ENCODE measurements at places on chromosomes 6 and 20.

DNA sequence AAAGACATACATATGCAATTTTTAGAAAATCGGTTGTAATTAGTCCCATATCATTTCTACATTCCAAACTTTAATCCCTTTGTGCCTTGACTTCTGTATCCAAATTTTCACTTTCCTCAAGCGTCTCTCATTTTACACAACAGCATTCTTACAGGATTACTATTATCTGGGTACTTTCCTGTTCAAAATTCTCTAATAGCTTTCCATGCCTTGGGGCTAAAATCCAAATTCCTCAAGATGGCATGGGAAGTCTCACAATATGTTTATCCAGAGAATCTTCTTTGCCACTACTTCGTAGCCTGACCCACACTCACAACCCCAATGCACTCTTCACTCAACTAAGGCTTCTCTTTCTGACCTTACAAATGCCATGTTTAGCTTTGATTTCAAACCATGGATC, 125.0 kb downstream of the TBX18 start:
- DNase-seq: no peak

DNA sequence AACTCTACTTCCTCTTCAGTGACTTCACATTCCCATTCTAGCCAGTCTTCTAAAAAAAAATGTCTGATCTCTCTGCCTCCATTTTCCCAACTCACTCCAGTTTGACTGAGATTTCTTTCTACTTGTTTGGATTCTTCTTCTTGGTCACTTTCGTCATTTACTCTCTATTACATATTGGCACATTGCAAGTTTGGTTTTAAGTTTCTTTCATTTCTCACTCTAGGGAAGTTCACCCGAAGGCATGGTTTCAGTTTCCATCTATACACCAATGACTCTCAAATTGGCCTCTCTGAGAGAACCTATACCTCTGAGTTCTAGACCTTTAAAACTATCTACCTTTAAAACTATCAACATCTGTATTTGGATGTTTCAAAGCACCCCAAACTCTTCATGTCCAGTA, 51.3 kb downstream of the CD109 start:
- no peak for DNase-seq

DNA sequence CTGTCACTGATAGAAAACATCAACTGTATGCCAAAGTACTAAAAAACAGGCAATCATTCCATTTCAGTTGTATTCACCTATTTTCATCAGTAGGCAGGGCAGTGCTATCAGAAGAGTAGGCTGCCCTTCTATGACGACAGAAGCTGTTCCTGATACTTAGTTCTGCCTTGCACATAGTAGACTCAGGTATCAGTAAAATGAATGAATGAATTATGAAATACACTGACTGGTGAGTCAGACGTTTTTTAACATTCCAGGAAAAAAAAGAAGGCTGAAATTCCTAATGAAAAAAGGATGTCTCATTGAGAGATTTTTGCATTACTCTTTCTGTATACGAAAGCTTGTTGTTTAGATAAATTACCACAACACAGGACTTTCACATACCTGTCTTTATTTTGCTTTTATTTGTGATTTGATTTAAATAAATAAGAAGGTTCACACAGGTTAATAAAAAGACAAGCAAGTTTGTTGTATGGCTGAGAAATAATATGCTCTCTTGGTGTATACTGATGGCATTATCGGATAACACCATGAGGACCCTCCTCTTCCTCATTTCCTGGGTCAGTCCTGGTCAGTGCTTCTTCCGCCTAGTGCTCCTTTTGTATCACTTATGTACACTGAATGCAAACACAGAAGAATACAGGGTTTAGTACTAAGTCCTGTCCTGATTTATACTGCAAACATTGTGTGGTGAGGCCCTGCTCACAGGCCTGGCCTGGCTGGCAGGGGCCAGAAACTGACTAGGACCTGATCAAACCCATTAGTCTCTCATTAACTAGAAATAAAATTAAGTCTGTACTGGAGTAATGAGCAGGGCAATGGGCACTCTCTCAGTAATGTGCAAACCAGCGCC, 39.4 kb upstream of the SPDEF start:
- DNase-seq: no peak

GRCh38 chr20:2729791-2730190, 37.2 kb downstream of the EBF4 start:
- no peak for DNase-seq

DNA sequence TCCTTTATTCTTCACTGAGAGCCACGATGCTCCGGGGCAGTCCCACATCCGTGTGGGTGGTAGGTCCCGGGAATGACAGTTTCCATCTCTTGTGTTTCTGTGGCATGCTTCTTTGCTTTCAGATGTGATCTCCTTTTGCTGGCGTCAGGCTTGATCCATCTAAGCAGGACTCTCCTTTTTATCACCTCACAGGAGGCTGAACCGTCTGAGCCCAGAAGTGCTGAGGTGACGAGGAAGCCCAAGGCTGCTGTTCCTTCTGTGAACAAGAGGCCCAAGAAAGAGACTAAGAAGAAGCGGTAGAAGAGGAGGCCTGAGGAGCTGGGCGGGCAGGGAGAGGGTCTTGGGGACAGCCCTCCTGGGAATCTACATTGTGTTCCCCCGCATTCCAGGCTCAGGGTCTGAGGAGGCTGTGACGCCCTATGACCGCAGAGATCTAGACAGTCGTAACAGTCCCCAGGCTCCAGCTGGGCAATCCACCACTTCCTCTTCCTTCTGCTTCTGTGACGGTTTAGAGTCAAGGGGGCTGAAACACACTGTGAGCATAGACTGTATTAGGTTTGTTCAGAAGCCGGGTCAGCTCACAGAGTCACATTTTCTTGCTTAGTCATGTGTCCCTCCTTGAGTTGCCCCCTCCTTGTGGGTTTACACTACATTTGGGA, 26.8 kb downstream of the MANBAL start:
- DNase-seq: no peak

DNA sequence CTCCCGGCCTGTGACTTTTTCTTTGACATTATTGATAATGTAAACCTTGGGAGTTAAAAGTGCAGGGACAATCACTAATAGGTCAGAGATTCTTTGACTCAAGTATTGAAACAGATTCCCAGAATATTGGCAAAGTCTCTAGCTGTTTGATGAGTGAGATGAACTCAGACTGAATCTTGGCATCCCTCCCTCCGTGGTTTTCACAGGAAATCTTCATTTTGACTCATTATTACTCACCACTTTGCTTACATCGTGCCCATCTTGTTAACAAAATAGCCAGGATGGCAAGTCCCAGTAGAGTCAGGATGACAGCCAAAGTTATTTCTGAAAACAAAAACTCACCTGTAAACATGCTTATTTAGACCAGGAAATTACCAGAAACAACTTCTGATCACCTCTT, 2.0 kb downstream of the TSBP1 start:
- no peak for DNase-seq
